Activated naive CD4-positive, alpha-beta T cell treated with anti-CD3 and anti-CD28 coated beads for 36 hours (primary cell): ENCODE measurements at places on chromosomes 12 and 14. TPM values are rescaled to one million over a fixed set of nuclear protein-coding genes. Genes with fewer than 3 reads are reported as not detected.

ITGB7 gene
- 32.3 TPM for total RNA-seq

SYCP3 gene
- total RNA-seq, result not detected

KRT79 gene
- total RNA-seq, result not detected

CCDC177 gene
- total RNA-seq, result not detected

SOAT2 gene
- 0.81 TPM for total RNA-seq

GCH1 gene
- 56.8 TPM for total RNA-seq

SLC24A4 gene
- total RNA-seq, result not detected

ITGA5 gene
- 18.4 TPM for total RNA-seq

RD3L gene
- not detected for total RNA-seq

SERPINA9 gene
- total RNA-seq, result not detected

NRXN3 gene
- total RNA-seq, result not detected

DIO3 gene
- total RNA-seq, result not detected

DEGS2 gene
- total RNA-seq, result 0.52 TPM

TRIAP1 gene
- 59.2 TPM for total RNA-seq

NOPCHAP1 gene
- total RNA-seq, result 33.4 TPM

INSM2 gene
- not detected for total RNA-seq

GUCY2C gene
- total RNA-seq, result not detected

DENND5B gene
- total RNA-seq, result 0.37 TPM

ABCC9 gene
- not detected for total RNA-seq

KCNC2 gene
- not detected for total RNA-seq

BDKRB1 gene
- not detected for total RNA-seq

GLI1 gene
- not detected for total RNA-seq

TIMELESS gene
- total RNA-seq, result 69.9 TPM

LMO3 gene
- not detected for total RNA-seq

SLC38A4 gene
- not detected for total RNA-seq

KRT82 gene
- not detected for total RNA-seq

WNT5B gene
- not detected for total RNA-seq

PHETA1 gene
- total RNA-seq, result 1.0 TPM

TECPR2 gene
- total RNA-seq, result 2.3 TPM

RASSF9 gene
- total RNA-seq, result not detected

IGF1 gene
- not detected for total RNA-seq

LRRC43 gene
- total RNA-seq, result 0.60 TPM

RHOJ gene
- not detected for total RNA-seq
